Suprapubic skin (tissue), 4 donors: ENCODE measurements at places on chromosomes 5 and 9. TPM values are rescaled to one million over a fixed set of nuclear protein-coding genes. Genes with fewer than 3 reads are reported as not detected.

- DNase-seq: peak; percentile 21
Observed at GRCh38 chr5:154487541-154487940, 9.5 kb upstream of the HAND1 start.

DNA sequence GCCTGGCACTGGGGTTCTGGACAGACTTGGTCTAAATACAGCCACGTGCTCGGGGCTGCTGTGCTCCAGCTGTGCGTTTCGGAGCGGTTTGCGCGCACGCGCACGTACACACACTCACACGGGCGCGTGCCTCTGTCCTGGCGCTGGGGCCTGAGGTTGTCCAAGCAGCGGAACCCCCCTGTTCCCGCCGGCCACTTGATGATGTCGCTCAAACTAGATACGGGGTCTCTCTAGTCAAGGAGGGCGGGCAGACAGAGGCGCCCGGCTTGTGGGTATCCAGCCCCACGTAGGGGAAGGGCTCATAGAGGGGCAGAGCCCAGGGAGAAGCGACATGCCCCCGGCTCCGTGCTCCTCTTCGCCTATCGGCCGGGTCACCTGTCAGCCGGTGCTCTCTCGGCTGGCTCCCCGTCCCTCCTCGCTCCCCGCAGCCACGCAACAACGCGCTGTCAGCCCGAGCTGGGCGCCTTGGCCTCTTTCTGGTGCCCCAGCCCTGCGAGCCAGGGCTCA lies 8.9 kb downstream of the NR2F1-AS1 start:
- no peak for DNase-seq

- no peak for DNase-seq
Observed at GRCh38 chr5:124079062-124079461, 567.1 kb downstream of the CSNK1G3 start.

DNA sequence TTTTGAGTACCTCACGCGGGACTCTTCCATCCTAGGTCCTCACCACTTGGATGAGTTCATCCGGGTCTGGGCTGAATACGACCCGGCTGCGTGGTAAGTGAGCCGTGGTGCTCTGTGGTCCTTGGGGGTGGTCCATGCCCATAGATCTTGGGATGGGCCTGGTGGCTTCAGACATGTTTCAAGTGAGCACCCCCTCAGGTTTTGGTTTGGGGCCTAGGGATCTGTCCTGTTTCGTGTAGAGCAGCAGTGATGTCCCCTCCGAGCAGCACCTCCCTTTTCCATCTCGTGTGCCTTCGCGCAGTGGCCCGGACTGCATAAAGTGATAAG lies 218.9 kb downstream of the CACNA1B start:
- no peak for DNase-seq

The GPRIN1 gene
- 1.7 TPM for total RNA-seq

The SUSD3 gene
- 4.7 TPM for total RNA-seq
